ENCODE measurements at places on chromosomes 3 and 15. TPM values are rescaled to one million over a fixed set of nuclear protein-coding genes. Genes with fewer than 3 reads are reported as not detected.
A peak's percentile ranks its signal among the peaks of the same experiment; 100 is the strongest.

SERPINI2 gene
- total RNA-seq, result not detected

GRCh38 chr3:52174896-52175295, 20.7 kb upstream of the POC1A start:
- no peak for DNase-seq
- no peaks in the 10 kb centered on the region for H3K27me3 ChIP-seq
- no peak overlapping the region for H3K4me3 ChIP-seq
- H3K4me1 ChIP-seq, result peaks cover 7% of the 10 kb centered on the region
- no peak overlapping the region for H3K27ac ChIP-seq
- H3K36me3 ChIP-seq, result no peaks in the 10 kb centered on the region

GRCh38 chr15:69659454-69660050, 206.9 kb downstream of the RPLP1 start:
- no peak overlapping the region for H3K27ac ChIP-seq
- H3K27me3 ChIP-seq, result peaks cover 10% of the 10 kb centered on the region
- DNase-seq, result no peak
- no peaks in the 10 kb centered on the region for H3K36me3 ChIP-seq

GRCh38 chr3:37210230-37210629, 35.8 kb upstream of the LRRFIP2 start:
- no peaks in the 10 kb centered on the region for H3K36me3 ChIP-seq
- peaks cover 2% of the 10 kb centered on the region for H3K27me3 ChIP-seq
- H3K4me1 ChIP-seq, result no peaks in the 10 kb centered on the region
- H3K27ac ChIP-seq, result no peak overlapping the region
- no peak for DNase-seq

GRCh38 chr3:13709706-13710105, 160.8 kb downstream of the FBLN2 start:
- H3K27me3 ChIP-seq, result no peaks in the 10 kb centered on the region
- H3K27ac ChIP-seq, result no peak overlapping the region
- no peaks in the 10 kb centered on the region for H3K36me3 ChIP-seq
- peak; percentile 32 for DNase-seq

- peaks cover 12% of the 10 kb centered on the region for H3K4me1 ChIP-seq
- no peak for DNase-seq
- no peak overlapping the region for H3K4me3 ChIP-seq
These were observed 192.0 kb downstream of the GHSR start for GRCh38 chr3:172256101-172256734.

DNA sequence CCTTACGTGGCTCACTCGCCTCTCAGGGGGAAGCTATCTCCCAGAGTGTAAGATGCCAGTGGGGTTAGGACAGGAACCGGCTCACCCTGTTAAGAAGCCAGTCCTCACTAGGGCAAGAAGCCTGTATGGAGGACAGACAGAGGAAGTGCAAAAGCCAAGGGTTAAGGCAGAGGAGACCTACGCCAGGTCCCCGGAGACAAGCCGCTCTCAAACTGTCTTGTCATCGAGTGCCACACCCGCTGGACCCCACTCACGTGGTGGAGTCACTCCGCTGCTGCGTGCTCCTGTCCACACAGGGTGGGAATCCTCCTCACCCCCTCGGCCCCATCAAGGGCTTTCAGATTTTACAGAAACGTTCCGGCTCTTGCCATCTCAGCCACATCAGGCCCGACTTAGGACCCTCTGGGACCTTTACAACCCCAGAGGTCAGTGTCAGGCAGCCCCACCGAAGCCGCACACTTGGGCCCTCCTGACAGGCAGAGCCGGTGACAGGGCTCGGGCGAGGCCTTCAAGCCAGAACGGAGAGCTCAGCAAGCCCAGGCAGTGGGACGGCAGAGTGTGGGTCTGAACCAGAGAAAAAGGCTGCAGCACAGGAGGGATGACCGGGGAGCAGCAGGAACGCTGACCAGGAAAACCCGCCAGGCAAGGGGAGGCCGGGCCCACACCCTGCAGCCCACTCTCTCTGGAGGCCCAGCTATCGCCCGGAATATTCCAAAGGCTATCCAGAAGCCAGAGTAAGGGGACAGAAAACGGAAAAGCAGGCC, 61.7 kb downstream of the XXYLT1 start:
- peaks cover 10% of the 10 kb centered on the region for H3K4me1 ChIP-seq
- H3K27me3 ChIP-seq, result no peaks in the 10 kb centered on the region
- no peak overlapping the region for H3K27ac ChIP-seq
- H3K36me3 ChIP-seq, result no peaks in the 10 kb centered on the region
- no peak overlapping the region for H3K4me3 ChIP-seq

- no peaks in the 10 kb centered on the region for H3K27me3 ChIP-seq
- peaks cover 49% of the 10 kb centered on the region for H3K4me1 ChIP-seq
- H3K4me3 ChIP-seq, result peak overlapping the region; percentile 23
- H3K36me3 ChIP-seq, result peaks cover 27% of the 10 kb centered on the region
- H3K27ac ChIP-seq, result peak overlapping the region; percentile 75
These were observed 556.2 kb upstream of the CBLB start for GRCh38 chr3:106425026-106425425.

DNA sequence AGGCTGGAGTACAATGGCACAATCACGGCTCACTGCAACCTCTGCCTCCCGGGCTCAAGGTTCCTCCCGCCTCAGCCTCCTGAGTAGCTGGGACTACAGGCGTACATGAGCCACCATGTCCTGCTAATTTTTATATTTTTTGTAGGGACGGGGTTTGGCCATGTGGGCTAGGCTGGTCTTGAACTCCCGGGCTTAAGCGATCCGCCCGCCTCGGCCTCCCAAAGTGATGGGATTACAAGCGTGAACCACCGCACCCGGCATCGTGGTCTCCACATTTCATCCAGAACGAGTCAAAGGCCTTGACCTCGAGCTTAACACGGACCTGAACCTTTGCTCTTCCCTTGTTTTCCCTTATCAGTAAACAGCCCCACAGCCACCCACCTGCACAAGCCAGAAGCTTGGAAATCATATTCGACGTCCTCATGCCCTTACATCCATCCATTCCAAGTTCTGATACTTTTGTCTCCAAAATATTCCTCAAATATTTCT, 1.4 kb upstream of the PTPN23 start:
- H3K27me3 ChIP-seq, result no peaks in the 10 kb centered on the region
- DNase-seq, result no peak
- peak overlapping the region; percentile 100 for H3K27ac ChIP-seq
- peak overlapping the region; percentile 92 for H3K4me3 ChIP-seq
- H3K36me3 ChIP-seq, result peaks cover 9% of the 10 kb centered on the region

- no peaks in the 10 kb centered on the region for H3K4me1 ChIP-seq
- no peaks in the 10 kb centered on the region for H3K36me3 ChIP-seq
These were observed 174.6 kb downstream of the MEGF11 start for GRCh38 chr15:66078929-66079275.

TNFAIP8L3 gene
- 4.1 TPM for total RNA-seq

ANKRD34C gene
- not detected for total RNA-seq

CHRD gene
- total RNA-seq, result not detected

- H3K4me3 ChIP-seq, result no peak overlapping the region
- no peaks in the 10 kb centered on the region for H3K27me3 ChIP-seq
- no peak overlapping the region for H3K27ac ChIP-seq
- H3K4me1 ChIP-seq, result no peaks in the 10 kb centered on the region
These were observed 17.5 kb downstream of the VGLL3 start for GRCh38 chr3:86973440-86973839.

GALNT15 gene
- total RNA-seq, result not detected

GRCh38 chr3:194602669-194603171, 30.5 kb downstream of the TMEM44 start:
- no peaks in the 10 kb centered on the region for H3K4me1 ChIP-seq
- H3K27me3 ChIP-seq, result no peaks in the 10 kb centered on the region
- no peak overlapping the region for H3K27ac ChIP-seq
- H3K36me3 ChIP-seq, result no peaks in the 10 kb centered on the region

KCNMB3 gene
- 1.4 TPM for total RNA-seq

- peaks cover 2% of the 10 kb centered on the region for H3K4me1 ChIP-seq
- H3K4me3 ChIP-seq, result no peak overlapping the region
- H3K27me3 ChIP-seq, result no peaks in the 10 kb centered on the region
- H3K36me3 ChIP-seq, result no peaks in the 10 kb centered on the region
- no peak overlapping the region for H3K27ac ChIP-seq
These were observed 60.3 kb downstream of the FEM1B start for GRCh38 chr15:68337826-68338225.

C3orf80 gene
- 0.15 TPM for total RNA-seq

DNA sequence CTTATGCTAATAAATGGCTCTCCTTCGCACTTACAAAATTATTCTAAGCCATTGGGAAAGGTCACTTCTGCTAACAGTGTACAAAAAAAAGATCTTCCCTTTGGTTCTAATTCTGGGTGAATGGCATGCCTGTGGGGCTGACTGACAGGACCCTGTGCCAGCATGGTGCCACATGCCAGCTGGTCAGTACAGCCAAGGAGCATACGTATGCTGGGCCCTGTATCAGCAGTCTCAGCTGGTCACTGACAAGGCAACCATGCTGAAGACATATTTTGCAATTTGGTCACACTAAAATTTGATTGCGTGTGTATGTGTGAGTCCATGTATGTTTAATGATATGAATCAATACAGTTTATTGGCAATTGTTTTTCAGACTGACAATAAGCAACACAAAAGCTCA, 246.1 kb downstream of the TBL1XR1 start:
- no peaks in the 10 kb centered on the region for H3K4me1 ChIP-seq
- no peaks in the 10 kb centered on the region for H3K27me3 ChIP-seq
- DNase-seq, result no peak

DNA sequence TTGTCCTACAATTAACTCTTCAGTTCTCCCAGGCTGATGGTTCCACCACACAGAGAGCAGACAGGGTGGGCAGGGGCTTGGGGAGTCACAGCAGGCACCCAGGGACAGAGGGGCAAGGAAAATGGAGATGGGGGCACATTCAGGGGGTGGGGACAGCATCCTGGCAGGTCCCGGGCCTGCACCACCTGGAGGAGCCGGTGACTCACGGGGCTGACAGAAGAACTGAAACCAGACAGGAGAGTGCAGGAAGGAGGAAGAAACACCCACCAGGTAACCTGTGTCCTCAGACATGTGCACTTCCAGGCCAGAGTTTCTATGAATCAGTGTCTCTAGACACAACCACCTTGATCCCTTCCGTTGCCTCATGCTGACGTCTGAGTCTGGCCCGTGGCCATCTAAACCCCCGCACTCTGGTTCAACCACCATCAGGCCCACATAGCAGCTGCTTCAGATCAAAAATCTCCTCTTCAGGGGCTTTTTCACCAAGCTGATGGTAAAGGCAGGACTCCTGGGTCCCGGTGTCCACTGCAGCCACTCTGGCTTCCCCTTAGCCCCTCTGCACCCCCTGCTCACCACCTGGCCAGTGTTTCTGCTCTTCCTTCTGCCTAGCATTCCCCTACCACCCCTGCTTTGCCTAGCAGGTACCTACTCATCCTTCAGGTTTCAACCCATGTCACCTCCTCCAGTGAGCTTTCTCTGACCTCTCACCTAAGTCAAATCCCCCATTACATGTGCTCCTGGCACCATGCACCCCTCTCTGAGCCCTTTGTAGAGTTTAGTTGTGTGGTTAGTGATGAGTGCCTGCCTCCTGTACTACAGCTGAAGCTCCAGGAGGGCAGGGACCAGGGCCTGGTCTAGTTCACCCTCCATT, 16.5 kb upstream of the CYP11A1 start:
- H3K4me1 ChIP-seq, result peaks cover 53% of the 10 kb centered on the region
- no peaks in the 10 kb centered on the region for H3K27me3 ChIP-seq
- H3K36me3 ChIP-seq, result no peaks in the 10 kb centered on the region
- H3K4me3 ChIP-seq, result peak overlapping the region; percentile 3
- DNase-seq, result peak; percentile 75

NKIRAS1 gene
- total RNA-seq, result 3.4 TPM

ZCWPW2 gene
- not detected for total RNA-seq

GRCh38 chr3:100902572-100902971, 90.6 kb downstream of the ABI3BP start:
- DNase-seq, result no peak
- H3K4me1 ChIP-seq, result peaks cover 9% of the 10 kb centered on the region
- H3K27ac ChIP-seq, result no peak overlapping the region

GRCh38 chr3:146129750-146130149, 31.2 kb downstream of the PLOD2 start:
- no peaks in the 10 kb centered on the region for H3K27me3 ChIP-seq
- no peak overlapping the region for H3K4me3 ChIP-seq
- no peak overlapping the region for H3K27ac ChIP-seq
- no peaks in the 10 kb centered on the region for H3K36me3 ChIP-seq
- no peak for DNase-seq
- no peaks in the 10 kb centered on the region for H3K4me1 ChIP-seq

DNA sequence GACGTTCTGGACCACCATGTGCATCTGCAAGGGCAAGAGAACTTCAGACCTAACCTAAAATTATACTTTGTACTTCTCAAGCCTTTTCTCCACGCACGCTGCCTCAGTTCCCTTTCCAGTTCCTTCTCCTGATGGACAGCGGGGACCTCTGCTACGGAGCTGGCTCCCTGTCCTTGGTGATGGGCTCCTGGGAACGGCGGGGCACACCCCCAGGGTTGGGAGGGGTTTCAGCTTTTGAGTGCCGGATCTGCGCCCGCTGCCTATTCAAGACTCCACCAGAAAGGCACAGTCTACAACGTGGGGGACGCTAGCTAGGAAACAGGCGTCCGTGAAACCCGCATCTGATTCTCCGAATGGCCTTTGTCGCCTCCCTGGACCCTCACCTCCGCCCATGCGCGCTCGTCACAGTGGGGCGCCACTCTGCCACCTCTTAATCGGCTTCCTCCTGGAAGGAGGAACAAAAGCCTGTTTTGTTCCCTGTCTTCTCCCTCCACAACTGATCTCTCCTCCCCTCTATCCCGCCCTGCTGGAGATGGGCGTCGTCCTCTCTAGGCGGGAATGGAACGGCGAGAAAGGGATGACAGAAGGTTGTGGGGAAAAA, 2.2 kb downstream of the GPR149 start:
- H3K27me3 ChIP-seq, result peaks cover 47% of the 10 kb centered on the region
- peaks cover 1% of the 10 kb centered on the region for H3K36me3 ChIP-seq

- H3K36me3 ChIP-seq, result no peaks in the 10 kb centered on the region
- no peak overlapping the region for H3K4me3 ChIP-seq
- H3K4me1 ChIP-seq, result no peaks in the 10 kb centered on the region
- no peak for DNase-seq
- H3K27ac ChIP-seq, result no peak overlapping the region
These were observed 399.1 kb upstream of the DPH6 start for GRCh38 chr15:35944945-35945585.

GOLGA6L7 gene
- not detected for total RNA-seq

DNA sequence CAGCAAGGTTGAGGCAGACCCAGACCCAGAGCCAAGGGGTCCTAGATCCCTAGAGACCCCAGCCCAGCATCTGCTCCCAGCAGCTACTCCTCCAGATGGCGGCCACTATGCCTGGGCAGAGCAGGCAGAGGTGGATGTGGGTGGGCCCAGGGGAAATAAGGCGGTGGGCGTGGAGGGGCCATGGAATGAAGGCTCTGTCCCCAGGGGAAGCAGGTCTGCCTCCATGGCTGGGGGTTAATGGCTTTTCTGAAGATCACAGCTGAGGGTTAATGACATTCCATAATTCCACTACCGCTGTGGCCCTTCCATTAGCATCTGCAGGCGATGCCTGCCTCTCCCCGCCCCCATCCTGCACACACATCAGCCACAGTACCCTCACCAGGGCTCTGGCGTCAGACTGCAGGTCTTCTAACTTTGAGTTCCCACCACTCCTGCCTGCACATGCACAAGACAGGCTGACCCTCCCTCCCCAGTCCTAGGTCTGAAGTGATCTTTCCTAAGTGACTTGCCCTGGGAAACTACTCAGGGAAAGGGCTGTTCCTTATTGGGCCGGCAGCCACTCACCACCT, 41.2 kb downstream of the CCDC33 start:
- H3K36me3 ChIP-seq, result no peaks in the 10 kb centered on the region
- H3K27ac ChIP-seq, result no peak overlapping the region
- no peak for DNase-seq
- H3K4me1 ChIP-seq, result no peaks in the 10 kb centered on the region

- no peak overlapping the region for H3K4me3 ChIP-seq
- peaks cover 8% of the 10 kb centered on the region for H3K4me1 ChIP-seq
- H3K36me3 ChIP-seq, result peaks cover 5% of the 10 kb centered on the region
- no peak for DNase-seq
- peaks cover 8% of the 10 kb centered on the region for H3K27me3 ChIP-seq
- no peak overlapping the region for H3K27ac ChIP-seq
These were observed 2.8 kb downstream of the GRM2 start for GRCh38 chr3:51709675-51710074.
